ENCODE measurements at places on chromosomes 5 and 9.

- no peak for DNase-seq
Measured at GRCh38 chr9:74735761-74736160, 152.0 kb downstream of the TRPM6 start.

- no peak for DNase-seq
Measured at GRCh38 chr9:109192732-109193361, 25.8 kb upstream of the FRRS1L start.

GRCh38 chr5:83474991-83475390 is 3.4 kb downstream of the VCAN start:
- no peak for DNase-seq

DNA sequence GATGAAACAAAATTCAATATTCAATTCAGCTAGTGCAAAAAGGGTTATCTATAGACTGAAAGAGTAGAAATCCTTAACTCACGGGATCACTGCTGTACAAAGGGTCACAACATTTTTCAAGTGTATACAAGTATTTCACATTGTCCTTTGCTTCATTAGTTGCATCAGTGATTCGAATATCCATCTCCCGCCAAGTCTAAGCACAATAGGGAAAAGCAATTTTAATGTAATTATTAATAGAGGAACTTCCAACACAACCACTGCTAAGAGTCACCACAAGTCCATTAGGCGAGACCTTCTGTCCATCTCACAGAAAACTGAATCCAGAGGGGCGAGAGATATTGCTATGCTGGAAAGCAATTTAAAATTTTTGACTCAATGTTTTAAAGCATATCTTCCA is 27.4 kb downstream of the DNAH5 start:
- no peak for DNase-seq

- DNase-seq = no peak
Measured at GRCh38 chr9:76658510-76659231, 105.6 kb upstream of the PCA3 start.

- DNase-seq = no peak
Measured at GRCh38 chr9:133881671-133882381, 110.3 kb downstream of the VAV2 start.

DNA sequence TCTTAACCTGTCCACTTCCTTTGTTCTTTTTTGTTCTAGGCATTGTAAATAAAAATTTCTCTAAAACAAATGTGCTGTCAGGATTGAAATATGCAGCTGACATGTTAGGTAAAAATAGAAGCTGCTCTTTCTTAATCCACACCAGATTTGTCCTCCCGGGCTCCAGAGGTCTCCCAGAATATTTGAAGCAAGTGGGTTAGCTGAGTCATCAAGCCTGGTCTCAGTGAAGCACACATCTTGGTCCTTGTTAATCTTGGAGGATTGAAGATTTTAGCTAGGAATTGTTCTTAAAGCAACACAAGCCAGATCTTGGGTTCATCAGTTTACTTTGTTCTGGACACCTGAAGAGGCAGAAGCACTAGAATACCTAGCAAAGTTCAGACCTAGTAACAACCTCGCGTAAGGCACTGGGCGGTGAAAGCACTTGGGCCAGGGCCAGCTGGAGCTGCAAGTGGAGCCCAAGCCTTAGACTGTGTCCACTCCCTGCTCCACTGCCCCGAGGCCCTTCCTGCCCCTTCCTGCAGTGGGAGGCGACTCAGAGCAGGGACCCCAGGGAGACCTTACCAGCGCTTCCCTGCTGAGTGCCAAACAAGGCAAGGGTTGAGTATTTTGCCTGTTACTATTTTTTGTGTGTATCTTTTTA is 36.5 kb downstream of the HABP4 start:
- no peak for DNase-seq

DNA sequence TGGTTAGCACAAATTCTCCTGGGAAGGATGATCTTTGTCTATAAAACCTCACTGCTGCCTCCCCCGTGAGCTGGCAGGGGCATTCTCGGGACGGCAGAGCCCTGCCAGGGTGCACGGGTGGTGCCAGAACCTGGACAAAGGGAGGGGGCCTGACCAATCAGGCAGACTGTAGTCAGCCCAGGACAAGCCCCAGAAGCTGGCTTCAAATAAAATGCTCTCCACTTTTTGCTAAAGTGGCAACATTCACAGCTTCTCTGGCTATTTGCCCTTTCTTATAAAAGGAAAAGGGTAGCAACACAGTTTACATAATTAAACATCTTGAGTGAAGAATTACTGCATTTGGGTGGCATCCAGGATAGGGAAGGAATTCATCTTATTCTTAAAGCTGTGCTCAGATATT is 14.4 kb downstream of the IL9 start:
- no peak for DNase-seq

- DNase-seq = no peak
Measured at GRCh38 chr5:14455814-14456321, 125.7 kb upstream of the OTULINL start.

- no peak for DNase-seq
Measured at GRCh38 chr9:80690349-80690939, 998.9 kb downstream of the TLE1 start.

- no peak for DNase-seq
Measured at GRCh38 chr5:147483188-147483790, 26.6 kb downstream of the DPYSL3 start.

- no peak for DNase-seq
Measured at GRCh38 chr5:55885359-55885758, 34.2 kb downstream of the IL31RA start.

GRCh38 chr9:123414204-123414603 is 58.2 kb downstream of the CRB2 start:
- DNase-seq = no peak

GRCh38 chr5:134371834-134372340 is 518 bp downstream of the UBE2B start:
- no peak for DNase-seq

DNA sequence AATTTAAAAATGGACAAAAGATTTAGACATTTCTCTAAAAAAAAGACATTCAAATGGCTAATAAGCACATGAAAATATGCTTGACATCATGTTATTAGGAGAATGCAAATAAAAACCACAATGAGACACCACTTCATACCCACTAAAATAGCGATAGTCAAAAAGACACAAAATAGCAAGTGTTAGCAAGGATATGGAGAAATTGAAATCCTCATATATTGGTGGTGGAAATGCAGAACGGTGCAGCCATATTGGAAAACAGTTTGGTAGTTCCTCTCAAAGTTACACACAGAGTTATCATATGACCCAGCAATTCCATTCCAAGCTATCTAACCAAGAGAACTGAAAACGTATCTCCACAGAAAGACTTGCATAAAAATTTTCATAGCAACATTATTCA is 227.5 kb upstream of the TRIM32 start:
- no peak for DNase-seq

DNA sequence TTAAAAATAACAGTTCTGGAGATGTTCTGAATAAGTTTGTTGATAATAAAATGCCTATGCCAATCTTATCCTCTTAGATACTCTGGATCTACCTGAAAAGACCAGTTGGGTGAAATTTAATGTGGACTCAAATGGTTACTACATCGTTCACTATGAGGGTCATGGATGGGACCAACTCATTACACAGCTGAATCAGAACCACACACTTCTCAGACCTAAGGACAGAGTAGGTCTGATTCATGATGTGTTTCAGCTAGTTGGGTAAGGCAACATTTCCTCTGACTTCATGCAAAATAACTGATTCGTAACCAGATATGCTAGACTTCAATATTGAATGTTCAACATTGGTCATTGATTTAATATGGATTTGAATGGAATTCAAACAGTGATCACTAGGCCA is 27.0 kb downstream of the ERAP2 start:
- DNase-seq = no peak

GRCh38 chr9:134590240-134591081 is 51.1 kb upstream of the COL5A1 start:
- DNase-seq = no peak

GRCh38 chr5:141485321-141486055 is 658 bp downstream of the PCDHGC4 start:
- DNase-seq = no peak

- DNase-seq = no peak
Measured at GRCh38 chr5:139475865-139476617, 5.2 kb downstream of the SMIM33 start.

DNA sequence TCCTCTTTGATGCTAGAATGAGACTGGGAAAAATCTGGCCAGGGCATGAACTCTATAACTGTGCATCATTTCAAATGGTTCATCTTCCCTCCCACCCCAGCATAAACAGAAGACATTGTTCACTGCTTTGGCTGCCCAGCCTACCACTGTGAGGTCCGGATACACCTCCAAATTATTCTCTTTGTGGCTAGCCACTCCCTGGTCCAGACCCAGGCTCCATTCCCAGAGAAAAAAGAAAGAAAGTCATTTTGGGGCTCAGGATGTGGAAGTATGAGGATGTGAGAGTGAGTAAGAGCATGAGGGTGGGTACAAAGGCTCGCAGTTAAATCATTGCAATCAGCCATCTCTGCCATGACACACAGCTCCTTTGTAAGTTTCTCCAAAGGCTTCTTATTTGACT is 559.2 kb downstream of the PSAT1 start:
- DNase-seq = no peak

GRCh38 chr9:135604437-135605237 is 34.7 kb downstream of the GLT6D1 start:
- DNase-seq = no peak

DNA sequence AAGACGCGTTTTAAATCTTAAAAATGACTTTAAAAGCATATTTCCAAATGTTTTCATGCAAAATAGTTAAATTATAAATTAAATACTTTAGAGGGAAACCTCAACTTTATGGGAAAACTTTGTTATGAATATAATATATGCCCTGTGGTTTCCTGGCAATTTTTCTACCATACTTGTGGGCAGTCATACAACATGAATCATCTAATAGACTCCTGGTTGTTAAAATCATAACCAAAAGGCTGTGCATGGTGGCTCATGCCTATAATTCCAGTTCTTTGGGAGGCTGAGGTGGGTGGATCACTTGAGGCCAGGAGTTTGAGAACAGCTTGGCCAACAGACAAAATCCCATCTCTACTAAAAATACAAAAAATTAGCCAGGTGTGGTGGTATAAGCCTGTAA is 18.2 kb downstream of the ATP10B start:
- no peak for DNase-seq

GRCh38 chr9:137960496-137960895 is 82.9 kb downstream of the CACNA1B start:
- DNase-seq = no peak

GRCh38 chr9:100730086-100730485 is 152.2 kb downstream of the CAVIN4 start:
- DNase-seq = no peak

DNA sequence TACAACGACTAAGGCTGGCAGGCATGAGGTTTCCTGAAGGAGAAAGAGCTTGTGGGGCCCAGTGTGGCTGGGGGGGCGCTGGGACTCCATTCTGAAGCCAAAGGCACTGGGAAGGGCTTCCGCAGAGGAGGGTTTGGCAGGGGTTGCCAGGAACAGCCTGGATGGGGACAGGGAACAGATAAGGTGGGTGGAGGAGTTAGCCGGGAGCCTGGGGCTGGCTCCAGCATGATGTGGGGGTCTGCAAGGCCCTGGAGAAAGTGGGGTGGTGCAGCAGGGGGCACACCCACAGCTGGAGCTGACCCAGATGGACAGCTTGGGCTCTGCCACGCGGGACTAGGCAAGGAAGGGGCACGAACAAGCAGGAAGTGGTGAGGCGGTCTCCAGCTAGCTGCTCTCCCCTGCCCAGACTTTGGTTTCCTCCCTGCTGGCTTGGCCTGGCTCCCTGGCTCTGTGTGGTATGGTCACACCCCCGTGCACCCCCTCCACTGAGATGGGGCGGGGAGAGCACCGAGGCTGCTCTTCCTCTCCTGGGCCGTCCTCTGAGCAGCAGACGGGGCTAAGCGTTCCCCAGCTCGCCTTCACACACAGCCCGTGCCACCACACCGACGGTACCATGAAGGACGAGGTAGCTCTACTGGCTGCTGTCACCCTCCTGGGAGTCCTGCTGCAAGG is at the start of gene LTC4S:
Gene LTC4S (plus strand): TSS at position 519 of the 672 bp plus-strand sequence. CDS start 95 bp downstream, at position 614.
- DNase-seq = no peak

- no peak for DNase-seq
Measured at GRCh38 chr9:27460226-27461023, 63.7 kb upstream of the IFNK start.

DNA sequence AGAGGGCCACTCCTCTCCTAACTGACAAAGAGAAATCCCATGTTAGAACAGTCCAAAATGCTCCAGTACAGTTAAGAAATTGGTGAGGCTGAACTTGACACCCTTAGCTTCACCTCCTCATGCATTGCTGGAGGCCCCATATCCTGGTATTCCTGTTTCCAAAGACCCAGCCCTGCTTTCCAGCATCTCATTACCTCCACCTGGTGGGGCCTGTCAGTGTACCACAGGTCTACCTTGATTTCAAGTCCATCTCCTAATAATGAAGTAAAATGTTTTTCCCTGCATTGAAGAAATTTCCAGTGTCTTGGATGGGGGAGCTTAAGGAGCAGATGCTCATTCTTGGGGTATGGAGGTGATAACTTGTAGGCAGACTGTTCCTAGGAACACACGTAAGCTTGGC is 70.6 kb upstream of the S1PR3 start:
- DNase-seq = no peak

DNA sequence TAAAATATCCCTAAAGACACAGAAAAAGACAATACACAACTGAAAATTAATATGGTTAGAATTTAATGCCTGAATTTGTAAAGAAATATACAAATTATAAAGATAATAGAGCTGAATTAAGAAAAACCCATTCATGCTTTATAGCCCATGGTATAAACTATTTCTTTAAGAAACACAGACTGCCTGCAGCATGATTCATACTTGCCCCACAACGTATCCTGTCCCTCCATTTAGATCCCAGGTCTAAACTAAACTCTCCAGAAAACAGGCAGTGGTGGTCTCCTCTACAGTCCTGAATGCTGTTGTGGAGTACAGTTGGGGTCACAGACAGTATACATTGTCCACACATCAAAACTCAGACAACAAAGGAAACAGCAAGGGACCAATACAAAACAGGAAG is 24.8 kb downstream of the IL6ST start:
- no peak for DNase-seq

GRCh38 chr9:90037146-90037797 is 432.5 kb downstream of the GADD45G start:
- DNase-seq = no peak

DNA sequence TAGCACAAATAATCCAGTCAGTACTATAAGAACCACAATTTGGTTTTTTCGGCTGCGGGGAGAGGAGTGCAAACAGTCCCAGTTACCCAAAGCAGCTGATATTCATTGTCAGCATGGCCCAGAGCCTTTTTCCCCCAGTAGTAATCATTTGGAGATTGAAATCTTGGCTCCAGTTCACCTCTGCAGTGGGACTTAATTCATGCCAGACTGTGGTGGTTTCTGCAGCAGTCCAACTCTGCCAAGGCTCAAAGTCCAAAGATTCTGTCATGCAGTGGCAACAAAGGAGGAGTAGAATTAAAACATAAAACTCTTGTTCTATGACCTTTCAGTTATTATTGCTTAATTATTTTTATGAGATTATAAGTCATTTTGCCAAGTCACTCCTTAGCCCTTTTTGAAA is 25.0 kb upstream of the TRIM36 start:
- DNase-seq = no peak
